Dorsolateral prefrontal cortex (tissue), 122 donors: ENCODE measurements at places on chromosomes 2 and 18.

DNA sequence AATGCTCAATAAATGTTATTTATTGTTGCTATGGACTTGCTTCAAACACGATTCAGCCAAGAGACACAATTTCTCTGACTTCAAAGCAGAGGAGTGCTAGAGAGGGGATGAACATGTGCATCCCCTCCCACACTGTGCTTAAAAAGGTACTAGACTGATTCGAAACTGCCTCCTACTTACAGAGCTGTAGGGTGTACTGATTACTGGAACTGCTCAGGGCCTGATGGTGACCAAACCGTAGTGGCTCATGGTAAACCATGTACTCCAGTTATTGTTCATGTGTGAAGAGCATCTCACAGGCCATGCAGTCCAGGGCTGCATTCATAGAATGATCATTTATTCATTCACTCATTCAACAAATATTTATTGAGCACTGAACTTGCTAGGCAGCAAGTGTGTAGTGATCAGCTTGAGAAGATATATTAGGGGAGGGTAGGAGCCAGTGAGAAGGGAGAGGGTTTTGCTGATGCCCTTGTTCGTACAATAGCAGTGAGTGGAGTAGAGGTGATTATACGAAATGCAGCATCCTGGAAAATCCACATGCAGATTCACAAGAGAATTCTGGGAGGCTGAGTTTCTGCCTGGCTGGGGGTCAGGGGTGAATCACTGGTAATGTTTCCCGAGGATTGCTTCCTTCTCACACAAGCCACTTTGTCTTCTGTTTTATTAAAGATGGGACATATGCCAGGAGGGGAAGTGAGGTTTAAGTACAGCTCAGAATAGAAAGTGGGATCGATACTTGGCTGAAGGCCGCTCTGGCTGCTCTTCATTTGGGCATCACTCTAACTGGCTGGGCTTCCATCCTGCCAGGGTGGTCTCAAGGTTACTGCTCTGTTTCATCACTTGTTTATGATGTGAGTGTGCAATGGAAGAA, 245.4 kb downstream of the RAD51AP2 start:
- DNase-seq: no peak

DNA sequence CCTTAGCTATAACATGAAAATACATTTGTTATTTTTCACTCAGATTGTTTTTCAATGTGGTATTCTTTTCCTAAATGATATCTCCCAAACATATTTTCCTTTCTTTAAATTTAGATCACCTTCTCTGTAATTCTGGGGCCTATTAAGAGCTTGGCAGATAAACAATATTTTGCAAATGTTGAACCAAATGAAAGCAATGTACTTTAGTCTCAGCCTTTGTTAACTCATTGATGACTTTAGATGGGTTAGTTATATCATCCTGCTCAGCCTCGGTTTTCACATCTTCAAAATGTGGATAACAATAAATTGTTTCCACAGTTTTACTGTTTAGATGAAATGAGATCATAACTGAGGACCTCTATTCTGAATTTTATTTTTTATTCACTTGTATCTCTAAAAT, 1205.2 kb downstream of the SUCLG1 start:
- no peak for DNase-seq

DNA sequence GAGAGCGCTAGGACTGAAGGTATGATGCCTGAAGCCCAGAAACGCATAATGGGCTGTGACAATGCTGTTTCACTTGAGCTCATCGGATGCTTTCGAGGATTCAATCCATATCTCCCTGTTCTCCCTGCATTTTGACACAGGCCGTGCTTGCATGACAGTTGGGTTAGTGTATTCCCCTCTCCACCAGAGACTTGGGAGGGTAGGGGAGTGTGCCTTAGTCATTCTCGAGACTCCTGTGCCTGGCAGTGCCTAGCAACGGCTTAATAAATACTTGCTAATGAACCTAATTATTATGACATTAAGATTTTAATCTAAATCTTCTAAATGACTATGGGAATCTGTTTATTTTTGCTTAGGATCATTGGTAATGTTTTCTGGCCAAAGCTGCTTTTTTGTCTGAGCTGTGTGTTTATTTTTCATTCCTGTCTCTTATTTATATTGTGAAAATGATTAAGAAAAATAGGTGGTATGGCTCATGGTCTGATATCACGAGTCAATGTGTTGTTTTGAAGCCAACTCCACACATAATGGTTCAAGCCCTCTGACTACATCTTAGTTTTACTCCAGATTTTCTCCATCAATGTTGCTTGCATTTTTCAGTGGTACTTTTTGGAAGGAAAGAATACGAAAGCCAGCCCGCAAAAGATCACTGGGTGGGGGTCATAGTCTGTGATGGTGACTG, 61.3 kb downstream of the NEDD4L start:
- DNase-seq: no peak

- no peak for DNase-seq
Observed at GRCh38 chr2:77119333-77119732, 402.8 kb downstream of the LRRTM4 start.

DNA sequence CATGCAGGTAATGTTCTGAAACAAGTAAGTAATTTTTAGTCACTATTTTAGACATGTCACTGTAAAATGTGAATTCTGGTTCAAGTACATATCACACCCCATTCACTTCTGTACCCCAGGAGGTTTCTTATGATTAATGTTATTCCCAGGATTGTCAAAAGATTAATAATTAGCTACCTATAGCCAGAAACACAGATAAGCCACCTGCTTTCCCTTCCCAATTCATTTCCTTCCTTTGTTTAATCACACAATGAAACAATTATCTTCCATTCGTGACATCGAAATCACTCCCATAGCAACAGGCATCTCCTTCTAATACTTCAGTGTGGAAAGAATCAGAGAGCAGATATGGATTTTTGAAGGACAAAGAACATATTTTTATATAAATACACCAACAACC, 1650.3 kb upstream of the CELF4 start:
- no peak for DNase-seq

- no peak for DNase-seq
Observed at GRCh38 chr2:234310166-234310565, 186.7 kb downstream of the ARL4C start.

DNA sequence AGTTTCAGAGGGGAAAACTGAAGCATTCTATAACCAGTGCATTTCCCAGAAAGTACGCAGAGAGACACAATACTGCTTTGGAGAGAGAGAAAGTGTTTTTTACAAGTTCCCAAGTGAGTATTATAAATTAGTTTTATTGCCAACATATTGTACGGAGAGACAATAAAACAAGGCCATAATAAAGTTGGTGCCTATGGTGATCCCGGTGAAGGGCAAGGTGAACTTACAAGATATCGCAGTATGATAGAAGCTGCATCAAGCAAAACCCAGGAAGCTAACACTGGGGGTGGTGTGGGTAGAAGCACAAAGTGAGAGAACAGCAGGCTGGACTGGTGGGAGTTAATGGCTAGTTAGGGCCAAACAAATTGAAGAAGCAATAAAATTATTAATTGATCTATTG, 7.5 kb downstream of the TMSB10 start:
- no peak for DNase-seq

DNA sequence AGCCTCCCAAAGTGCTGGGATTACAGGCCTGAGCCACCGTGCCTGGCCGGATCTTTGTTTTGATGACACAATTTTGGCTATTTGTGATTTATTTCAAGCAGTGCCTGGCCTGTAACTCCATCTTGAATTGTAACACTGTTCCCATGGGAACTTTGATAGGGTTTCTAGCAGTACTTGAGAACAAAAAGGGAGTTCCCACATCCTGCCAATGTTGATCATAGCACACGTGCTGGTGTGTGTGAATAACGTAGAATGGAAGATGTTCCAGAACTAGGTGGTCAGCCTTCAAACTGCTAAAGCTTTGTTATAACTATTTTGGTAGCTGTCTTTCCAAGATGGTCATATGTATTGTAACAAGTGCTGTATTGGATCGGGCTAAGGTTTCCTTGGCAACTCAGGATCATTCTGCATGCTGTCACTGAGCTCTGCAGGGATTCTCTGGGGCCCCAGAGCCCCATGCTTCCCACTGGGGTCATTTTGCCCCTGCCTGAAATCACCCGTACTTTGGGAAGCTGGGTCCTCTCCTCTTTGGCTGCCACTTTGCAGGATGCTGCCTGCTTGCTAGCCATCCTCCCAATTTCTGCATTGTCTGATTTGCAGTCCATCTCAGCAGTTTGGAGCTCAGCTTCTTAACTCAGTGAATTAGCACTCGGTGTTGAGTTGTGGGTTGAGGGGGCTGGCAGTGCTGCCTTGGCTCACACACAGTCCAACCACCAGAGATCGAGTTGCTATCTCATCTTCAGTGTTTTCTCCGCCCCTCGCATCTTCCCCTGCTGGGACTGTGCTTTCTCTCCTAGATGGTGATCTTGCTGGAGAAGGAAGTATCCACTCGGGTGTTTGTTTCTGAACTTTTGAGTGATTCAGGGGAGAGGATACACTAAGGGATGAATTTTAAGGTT, 26.8 kb downstream of the SH3RF3 start:
- DNase-seq: no peak

DNA sequence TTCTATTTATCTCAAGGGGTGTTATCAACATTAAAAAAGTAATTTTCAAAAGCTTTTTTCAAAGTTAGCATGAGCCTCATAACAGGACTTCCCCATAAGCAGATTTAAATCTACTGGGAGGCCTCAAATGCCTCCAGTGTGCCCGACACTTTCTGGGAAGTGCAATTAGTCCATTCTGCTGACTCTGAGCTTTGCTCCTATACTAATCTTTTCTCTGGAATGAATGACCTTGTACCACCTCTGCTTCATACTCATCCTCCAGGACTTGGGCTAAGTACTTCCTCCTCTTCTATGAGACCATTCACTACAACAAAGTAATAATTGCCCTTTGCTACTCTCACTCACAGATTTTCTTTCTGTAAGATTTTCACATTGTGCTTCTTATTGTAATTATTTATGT, 111.1 kb downstream of the RIT2 start:
- no peak for DNase-seq

DNA sequence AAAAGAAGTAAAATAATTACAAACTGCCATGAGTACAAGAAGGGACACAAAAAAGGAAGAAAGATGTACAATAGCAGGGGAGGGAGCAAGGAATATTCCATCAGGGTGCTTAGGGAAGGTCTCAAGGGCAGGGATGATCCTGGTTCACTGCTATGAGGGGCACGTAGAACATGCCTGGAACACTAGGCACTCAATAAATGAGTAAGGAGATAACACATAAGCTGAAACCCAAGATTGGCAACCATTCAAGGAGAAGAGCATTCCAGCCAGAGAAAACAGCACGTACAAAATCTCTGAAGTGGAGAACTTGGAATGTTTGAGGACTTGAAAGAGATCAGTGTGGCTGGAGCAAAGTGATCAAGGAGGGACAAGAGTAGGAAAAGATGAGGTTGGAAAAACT, 103.2 kb downstream of the FAM161A start:
- no peak for DNase-seq

DNA sequence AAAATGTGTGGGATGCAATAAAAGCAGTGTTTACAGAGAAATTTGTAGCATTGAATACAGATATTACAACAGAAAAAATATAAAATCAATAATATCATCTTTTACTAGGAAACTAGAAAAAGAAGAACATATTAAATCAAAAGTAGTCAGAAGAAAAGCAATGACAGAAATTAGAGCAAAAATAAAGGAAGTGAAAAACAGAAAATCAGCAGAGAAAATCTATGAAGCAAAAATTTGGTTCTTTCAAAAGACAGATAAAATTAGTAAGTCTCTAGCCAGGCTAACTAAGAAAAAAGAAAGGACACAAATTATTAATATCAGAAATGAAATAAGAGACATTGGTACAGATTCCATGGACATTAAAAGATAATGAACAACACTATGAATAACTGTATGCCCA, 212.0 kb upstream of the MGAT5 start:
- DNase-seq: no peak

DNA sequence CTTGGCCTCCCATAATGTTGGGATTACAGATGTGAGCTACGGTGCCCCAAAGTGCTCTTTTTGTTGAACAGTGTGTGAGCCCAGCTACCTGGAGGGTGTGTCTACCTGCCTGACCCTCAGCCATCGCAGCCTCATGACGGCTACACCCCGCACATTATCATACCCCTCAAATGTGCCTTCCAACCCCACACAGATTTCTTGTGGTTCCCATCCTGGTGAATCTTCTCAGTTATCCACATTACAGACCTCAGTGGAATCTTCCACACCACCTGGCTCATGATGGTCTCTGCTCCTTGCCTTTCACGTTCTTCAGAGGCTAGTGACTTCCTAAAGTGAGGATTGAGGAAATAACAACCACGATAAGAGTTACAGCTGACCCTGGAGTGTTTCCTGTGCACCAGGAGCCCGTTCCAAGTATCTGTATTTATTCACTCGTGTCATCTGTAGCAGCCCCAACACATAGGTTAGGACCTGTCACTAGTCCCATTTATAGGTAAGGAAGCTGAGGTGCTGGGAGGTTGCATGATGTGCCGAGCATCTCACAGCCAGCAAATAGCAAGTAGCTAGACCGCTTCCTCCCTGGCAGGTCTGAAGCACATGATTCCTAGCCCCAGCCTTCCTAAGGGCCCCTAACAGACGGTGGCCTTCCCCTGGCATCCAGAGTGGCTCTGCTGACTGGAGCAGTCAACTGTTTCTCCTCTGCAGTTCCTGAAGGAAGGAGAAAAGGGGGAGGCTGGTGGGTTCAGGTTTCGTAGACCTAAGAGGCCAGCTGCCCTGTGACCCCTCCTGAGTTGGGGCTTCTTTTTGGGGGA, 47.3 kb downstream of the TCF7L1 start:
- DNase-seq: no peak

DNA sequence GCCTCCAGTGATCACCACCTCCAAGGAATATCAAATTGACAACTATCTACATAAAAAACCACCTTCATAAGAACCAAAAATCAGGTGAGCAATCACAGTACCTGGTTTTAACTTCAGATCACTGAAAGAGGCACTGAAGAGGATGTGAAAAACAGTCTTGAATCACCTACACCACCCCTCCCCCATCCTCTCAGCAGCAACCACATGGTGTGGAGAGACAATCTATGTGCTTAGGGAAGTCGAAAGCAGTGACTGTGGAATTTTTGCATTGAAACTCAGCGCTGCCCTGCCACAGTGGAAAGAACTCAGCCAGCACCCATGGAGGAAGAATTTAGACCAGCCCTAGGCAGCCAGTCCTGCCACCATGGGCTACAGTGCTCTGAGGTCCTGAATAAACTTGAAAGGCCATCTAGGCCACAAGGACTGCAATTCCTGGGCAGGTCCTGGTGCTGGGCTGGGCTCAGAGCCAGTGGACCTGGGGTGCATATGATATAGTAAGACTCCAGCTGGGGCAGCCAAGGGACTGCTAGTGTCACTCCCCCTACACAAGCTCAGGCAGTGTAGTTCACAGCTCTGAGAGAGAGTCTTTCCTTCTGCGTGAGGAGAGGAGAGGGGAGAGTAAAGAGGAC, 75.6 kb downstream of the ATL2 start:
- no peak for DNase-seq

DNA sequence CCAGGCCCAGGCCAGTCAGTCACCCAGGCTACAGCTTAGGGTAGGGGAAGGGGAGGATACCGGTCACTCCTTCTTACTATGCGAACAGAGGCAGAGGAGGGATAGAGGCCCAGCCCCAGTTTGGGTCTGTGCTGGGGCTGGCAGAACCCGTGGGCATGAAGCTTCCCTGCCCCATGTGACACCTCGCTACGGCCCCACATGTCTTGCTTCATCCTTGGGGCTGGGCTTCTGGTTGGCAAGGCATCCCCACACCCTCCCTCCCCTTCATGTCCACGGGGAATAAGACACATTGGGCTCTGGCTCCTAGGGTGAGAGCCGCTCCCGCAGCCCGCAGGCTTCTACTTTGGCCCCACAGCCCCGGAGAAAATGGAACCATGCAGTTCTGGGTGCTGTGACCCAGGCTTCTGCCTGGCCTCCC, 32.4 kb downstream of the HS1BP3 start:
- DNase-seq: peak; percentile 45
